ENCODE measurements at places on chromosomes 13 and 19.

DNA sequence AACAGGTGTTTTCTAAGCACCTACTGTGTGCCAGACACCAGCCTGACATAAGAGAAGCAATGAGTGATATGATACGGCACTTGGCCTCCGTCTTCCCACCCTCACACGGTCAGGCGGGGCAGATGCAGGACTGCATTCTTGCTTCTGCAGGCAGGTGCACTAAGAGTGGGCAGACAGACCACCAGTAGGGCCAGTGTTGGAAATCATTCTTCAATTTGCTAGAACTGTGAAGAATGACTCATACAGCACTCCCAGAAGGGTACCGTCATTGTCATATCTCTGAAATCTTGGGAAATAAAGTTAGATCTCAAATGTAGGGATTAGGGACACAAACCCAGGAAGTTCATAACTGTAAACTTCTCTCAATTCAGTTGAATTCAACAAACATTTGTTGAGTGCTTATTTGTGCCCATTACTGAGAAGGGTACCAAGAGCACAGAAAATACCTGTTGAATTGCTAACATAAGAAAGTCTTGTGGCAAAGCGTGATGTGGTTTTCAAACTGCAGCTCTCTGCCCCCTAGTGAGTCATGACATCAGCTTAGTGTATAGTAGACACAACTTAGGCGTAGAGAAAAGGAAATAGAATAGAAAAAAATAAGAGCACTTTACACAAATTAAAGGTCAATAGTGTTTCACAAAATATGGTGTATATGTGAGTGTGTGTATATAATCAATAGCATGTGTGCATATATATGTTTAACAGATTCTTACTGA lies 76.1 kb downstream of the TEX26 start:
- no peak for DNase-seq

- DNase-seq: no peak
Observed at GRCh38 chr13:42547612-42548011, 26.3 kb upstream of the TNFSF11 start.

DNA sequence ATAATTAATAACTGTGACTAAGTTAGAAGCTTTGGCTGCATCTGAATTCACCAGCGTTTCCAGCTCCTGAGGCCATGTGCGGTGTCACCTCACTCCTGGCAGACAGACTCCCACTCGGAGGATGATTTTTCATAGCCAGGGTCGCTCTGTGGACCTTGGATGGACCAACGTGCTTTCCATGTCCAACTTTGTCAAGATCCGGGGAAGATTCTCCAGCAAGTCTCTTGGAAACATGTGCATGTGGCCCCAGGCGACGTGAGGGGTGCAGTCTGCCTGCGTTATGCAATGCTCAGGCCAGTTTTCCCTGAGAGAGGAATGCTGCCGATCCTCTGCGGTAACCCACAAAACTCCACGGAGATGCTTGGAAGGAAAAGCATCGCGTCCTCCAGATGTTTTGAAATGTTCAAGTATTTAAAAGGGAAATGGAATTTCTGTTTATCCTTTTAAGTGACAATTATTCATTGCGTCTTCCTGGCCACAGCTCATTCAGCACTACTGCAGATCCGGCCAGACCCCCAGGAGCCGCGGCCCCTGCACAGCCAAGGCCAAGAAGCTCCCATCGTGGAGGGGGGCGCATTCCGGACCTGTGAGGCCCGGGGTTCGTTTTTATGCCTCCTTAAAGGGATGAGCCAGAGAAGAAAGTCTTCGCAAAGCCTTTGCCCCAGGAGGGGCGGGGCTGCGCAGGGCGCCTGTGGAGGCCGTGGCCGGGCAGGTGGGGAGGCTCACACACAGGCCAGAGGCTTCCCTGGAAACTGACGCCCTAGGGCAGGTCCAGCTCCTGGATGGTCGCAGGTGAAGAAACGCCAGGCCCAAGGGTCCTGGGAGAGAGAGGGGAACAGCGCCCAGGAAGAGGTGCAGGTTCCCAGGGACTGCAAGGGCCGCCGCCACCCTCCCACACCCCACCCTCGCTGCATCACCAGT lies 46.0 kb downstream of the C13orf46 start:
- no peak for DNase-seq

GRCh38 chr13:98786023-98786422 lies 33.6 kb upstream of the SLC15A1 start:
- no peak for DNase-seq

GRCh38 chr13:48222358-48223301 lies 10.4 kb upstream of the ITM2B start:
- no peak for DNase-seq

DNA sequence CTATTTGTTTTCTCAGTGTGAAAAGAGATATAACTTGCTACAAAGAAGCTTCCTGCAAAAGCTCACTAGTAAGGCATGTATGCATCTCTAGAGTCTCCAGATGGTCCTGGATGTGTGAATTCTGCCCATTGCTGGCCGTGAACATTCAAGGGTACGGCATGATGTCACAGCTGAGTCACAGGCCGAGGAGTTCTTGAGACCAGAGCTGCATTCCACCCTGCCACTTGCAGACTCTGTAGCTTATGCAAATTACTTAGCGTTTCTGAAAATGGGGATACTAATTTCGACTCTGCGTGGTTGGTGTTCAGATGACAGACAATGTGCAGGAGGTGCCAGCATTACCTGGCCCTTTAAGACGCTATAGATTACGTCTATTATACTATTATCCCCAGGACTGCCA lies 470.7 kb downstream of the ZNF536 start:
- DNase-seq: no peak

Data from stimulated activated CD8-positive, alpha-beta memory T cell treated with anti-CD3 and anti-CD28 coated beads, Interleukin-4, amount 100 ng/mL, for 24 hours (primary cell).